Hindlimb muscle (tissue), 1 donor: ENCODE measurements at places on chromosomes 3 and 15. TPM values are rescaled to one million over a fixed set of nuclear protein-coding genes. Genes with fewer than 3 reads are reported as not detected.

DNA sequence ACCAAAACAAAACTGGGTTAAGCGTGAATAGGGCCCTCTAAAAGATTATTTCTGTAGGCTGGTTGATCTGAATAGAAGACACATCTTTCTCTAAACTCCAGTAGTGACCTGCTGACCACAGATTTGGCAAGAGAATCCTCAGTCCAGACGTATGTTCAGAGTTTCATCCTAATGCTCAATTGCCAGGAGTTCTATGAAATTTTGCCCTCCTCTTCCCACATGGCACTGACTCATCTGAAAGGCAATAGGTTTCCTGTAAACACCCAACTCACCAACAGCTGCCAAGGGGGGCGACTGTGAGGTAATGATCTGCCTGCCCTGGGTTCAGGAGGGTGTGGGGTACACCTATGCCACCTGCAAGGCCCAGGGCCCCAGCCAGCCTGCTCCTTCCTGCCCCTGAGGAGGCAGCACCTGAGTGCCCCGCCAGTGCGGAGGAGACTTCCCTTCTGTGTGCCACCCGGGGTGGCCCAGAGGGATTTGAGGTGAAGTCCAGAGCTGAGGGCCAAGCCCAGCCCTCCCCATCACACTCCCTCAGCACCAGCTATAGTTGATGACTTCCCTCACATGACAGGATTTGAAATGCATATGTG, 8.4 kb upstream of the PLA2G4D start:
- DNase-seq: no peak

The CFAP100 gene
- polyA plus RNA-seq: 0.58 TPM

The COLQ gene
- 17.8 TPM for polyA plus RNA-seq

The SLC28A2 gene
- 0.37 TPM for polyA plus RNA-seq

The TTLL13 gene
- not detected for polyA plus RNA-seq

DNA sequence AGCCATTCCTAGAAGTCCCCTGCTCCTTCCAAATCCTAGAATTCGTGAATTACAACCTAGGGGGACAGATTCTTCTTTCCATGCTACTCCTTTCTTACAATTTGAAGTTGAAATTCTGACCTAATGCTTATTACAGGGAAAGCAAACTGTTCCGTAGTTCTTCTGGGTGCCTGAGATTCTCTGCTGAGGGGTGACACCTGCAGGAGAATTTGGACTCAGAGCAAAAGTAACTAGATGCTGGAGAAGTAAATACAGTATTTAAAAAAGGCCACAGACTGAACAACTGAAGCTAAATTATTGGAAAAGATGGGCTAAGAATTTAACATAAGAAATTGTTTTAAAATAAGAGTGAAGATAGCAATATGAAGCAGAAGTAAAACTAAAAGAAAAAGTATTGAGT, 37.9 kb downstream of the ACAD9 start:
- DNase-seq: no peak

DNA sequence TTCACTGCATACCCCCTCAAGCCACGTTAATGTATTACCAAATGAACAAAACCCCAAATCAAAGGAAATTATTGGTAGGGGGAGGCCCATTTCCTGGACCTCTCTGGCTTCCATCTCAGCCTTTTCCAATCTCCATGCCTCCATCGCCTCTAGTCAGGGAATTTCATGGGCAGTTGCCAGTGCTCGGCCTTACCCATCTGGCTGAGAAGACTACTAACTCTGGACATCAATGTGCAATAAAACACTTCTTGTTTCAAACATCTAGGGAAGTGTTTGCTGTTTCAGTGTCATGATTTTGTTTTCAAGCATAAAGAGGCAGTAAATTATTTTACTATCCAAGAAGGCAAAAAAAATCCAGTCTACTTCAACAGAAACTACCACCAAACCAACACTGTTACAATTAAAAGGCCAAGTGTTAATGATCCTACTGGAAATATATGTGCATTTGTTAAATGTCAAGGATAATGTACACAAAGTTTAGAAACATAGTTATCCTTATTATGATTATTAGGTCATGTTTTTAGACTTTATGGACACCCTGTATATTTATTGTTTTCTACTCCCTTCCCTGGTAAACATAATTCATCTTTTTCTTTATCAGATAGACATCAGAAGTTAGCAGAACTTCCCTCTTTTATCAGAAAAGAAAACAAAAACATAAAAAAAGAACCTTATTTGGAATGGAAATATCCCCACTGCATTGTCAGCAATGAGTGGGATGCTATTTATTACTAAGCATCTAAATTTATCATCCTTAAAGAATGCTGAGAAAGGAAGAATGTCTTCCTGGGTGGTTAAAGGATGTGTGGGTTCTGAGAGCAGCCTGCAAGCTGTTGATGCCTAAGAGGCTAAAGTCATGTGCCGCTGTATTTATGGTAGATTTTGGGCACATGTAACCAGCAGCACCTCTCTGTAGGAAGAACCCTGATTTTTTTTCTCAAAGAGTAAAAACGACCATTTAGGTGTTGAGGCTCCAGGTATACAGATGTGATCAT, 15.2 kb downstream of the LDHAL6B start:
- no peak for DNase-seq

The MORC1 gene
- polyA plus RNA-seq: not detected

DNA sequence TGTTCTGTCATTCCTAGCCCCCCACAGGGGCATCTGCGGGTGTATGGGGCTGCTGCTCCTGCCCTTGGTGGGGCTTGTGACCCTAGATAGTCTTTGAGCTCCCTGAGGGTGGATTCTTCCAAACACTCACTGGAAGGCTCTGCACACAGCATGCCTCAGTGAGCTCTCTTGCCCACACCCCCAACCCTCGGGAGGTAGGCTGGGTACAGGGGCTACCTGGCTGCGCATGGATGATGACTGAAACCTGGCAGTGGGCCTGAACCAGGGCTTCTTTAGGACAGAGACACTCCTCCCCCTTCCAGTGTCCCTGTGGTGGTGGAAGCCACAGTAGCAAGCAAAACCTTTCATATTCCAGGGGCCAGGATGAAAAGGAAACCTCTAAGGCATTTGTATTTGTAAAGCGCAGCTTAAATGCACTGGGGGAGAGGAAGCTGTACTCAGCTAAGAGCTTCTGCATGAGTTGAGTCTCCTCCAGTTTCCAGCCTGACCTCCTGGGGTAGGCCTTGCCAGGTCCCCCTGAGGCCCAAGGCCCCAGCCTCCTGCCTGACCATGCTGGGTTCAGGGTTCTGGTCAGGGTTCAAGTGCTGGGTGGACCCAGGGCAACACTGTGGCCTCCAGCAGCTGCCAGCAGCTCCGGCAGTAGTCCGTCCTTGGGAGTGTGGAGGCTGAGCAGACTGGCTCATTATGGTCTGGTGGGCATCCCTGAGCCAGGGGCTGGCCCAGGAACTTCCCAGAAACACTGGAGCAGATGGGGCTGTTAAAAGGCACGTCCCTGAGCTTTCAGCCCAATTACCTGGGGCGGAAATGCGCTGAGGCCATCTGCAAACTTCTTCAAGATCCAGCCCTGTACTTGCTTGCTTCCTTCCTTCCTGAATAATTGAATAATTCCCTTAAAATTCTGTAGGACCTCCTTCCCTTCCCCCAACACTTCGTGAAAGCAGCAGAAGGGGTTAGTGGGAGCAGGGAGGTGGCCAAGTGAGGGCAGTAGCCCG, 89.7 kb downstream of the HMG20A start:
- DNase-seq: no peak

DNA sequence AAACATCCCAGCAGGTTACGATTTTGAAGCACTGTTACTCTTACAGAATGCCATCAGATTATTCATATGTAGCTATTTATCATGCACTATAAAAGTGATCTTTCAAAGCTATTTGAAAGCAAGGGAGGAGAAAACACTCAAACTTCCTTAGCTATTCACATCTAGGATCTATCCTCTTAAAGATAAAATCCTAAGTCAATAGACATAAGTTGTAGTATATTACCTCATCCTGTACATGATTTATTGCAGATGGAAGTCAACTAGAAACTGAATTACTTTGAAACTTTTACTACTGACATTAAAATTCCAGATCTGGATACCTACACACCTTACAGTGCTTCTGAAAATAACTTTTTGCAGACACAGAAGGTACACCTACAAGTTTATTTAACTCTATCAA, 197.2 kb downstream of the MEIS2 start:
- no peak for DNase-seq

DNA sequence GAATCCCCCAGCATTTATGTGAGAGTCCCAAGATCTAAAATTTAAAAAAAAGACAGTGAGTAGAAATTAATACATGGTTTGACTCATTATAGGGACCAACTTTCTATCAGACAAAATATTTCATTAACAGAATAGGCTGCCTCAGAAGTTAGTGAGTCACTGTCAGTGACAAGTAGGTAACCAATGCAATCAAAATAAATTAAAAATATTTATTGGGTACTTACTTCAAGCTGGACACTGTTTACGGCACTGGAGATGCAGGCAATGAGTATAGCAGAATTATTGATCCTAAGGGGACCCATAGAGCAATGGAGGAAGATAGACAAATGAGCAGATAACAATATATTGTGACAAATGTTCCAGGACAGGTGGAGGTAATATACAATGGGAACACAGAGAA, 135.6 kb upstream of the BCL6 start:
- DNase-seq: no peak

DNA sequence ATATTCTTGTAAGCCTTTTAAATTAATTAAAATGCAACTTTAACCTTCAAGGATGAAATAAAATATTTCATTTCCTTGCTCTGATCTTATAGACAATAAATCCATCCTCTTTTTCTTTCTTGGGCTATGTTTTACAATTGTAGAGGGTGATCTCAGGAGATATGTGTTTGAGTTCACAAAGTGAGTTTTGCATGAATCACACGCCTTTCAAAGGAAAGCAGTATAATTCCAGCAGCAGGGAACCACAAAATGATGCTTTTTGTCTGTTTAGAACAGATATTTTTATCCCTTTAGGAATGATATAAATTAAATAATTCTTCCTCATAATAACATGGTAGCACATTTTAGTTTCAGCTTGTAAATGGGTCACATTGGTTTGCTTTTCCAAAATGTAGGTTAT, 191.2 kb downstream of the SEMA6D start:
- DNase-seq: no peak

The SEMA6D gene
- polyA plus RNA-seq: 56.4 TPM

The KLF15 gene
- polyA plus RNA-seq: 1.6 TPM

DNA sequence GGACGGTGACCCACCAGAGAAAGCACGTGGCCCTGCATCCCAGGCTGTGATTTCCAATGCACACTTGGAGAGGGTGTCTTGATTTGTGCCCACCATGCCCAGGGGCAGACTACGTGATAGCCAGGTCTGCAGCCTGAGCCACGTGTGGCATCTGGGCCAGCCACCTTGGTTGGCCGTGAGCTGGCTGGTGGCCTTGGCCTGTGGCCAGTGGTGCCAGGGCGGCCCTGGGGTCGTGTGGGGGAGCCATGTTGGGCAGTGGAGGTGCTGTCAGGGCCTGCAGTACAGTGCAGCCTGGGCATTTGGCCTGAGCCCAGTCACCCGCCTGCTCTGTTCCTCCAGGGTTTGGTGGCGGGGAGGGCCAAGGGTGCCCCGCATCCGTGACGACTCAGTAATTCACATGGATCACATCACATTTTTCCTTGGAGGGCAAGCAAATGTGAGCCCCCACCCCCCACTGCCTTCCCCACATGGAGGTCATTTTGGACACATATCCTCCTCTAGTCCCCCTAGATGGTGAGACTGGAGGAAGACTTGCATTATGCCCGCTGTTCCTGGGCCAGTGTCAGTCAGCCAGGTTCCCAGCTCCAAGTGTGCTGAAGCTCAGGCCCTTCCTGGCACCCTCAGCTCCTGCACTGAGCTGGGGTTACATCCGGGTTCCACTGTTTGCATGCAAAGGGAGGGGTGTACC, 201.4 kb downstream of the UBE3A start:
- no peak for DNase-seq

GRCh38 chr3:58441514-58442450, 8.2 kb upstream of the PDHB start:
- DNase-seq: no peak

DNA sequence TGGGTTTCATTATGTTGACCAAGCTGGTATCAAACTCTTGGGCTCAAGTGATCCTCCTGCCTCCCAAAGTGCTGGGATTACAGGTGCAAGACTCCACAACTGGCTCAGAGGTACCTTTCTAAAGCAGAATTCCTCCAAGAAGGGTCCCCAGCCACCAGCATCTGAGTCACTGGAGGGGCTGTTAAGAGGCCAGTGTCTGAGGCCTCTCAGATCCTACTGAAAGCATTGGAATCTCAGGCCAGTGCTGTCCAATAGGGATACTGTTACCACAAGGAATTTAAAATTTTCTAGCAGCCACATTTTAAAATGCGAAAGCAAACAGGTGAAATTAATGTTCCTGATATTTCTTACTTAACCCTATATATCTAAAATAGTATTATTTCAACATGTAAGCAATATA, 1.3 kb downstream of the CAV3 start:
- DNase-seq: no peak

GRCh38 chr3:15520804-15521572, 518 bp downstream of the COLQ start:
- no peak for DNase-seq

DNA sequence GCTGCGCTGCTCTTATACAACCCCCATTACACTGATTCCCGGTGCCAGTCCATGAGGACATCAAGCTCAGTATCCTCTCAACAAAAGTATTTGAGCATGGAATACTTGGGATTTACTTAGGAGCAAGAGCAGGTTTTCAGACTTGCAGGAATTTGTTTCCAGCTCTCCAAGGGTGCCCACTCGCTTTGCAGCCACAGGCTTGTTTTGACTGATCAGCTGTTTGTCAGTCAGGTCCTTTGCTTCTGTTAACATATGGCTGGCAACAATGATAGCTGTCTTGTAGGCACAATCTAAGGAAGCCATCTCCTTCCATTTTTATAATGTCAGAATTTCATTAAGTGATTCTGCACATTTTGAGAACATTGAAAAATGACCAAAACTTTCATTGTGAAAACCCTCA, 38.2 kb upstream of the MCF2L2 start:
- DNase-seq: no peak

DNA sequence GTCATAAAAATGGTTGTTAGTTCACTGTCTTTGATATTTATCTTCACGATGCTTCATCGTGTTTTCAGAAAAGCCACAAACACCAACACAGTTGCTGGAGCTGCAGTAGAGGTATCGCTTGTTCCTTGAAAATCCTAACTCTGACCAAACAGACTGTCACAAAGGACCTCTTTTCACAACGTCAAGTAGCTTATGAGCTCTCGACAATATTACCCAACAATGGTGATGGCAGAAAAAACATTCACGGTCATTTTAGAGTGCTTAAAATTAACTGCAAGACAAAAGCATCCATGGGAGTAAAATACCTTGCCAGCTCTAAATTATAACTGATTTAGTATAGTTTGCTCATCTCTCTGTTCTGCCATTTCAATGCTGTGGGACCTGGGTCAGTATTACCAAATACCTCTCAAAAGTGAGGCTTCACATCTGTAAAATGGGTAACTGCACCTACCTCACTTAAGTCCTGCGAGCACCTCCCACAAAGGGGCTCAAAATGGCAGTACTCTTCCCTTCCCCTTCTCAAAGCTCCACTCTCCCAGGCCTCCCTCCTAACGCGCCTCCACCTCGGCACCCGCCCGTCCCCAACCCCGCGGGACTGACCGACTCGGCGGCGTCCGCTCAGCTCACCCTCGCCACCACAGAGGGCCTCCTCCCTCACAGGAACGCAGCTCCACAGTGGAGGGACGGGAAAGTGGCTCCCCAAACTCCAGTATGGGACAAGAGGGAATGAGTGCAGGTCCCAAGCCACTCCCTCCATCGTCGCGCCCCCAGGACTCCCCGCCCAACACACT, 546 bp downstream of the TRIM59 start:
- peak; percentile 30 for DNase-seq

- DNase-seq: no peak
Observed at GRCh38 chr3:52072020-52072419, 15.6 kb upstream of the DUSP7 start.
